ENCODE measurements at places on chromosomes 2 and 18.

DNA sequence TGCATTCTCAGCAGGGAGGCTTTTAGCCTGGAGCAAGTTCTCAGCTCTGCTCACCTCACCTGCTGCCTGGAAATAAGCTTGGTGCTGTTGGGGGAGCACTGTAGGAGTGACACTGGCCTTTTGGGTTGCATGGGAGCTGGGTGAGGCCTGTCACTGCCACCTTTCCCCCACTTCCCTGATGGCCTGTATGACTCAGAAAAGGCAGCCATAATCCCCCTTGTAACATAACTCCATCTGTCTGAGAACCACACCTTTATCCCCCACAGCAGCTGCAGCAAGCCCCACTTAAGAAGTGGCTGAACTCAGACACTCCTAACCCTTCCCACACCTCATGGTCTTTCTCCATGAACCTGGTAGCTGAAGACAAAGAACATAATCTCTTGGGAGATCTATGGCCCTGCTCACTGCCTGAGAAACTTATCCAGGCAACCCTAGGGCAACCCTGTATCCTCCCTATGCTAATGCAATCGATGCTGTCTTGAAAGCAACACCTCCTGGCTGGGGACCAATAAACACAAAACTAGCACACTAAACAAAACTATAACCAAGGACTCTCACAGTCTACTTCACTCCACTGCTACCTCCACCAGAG lies 258.9 kb upstream of the OSR1 start:
- DNase-seq, result no peak

- DNase-seq, result no peak
Observed at GRCh38 chr2:5060956-5061355, 631.2 kb upstream of the SOX11 start.

DNA sequence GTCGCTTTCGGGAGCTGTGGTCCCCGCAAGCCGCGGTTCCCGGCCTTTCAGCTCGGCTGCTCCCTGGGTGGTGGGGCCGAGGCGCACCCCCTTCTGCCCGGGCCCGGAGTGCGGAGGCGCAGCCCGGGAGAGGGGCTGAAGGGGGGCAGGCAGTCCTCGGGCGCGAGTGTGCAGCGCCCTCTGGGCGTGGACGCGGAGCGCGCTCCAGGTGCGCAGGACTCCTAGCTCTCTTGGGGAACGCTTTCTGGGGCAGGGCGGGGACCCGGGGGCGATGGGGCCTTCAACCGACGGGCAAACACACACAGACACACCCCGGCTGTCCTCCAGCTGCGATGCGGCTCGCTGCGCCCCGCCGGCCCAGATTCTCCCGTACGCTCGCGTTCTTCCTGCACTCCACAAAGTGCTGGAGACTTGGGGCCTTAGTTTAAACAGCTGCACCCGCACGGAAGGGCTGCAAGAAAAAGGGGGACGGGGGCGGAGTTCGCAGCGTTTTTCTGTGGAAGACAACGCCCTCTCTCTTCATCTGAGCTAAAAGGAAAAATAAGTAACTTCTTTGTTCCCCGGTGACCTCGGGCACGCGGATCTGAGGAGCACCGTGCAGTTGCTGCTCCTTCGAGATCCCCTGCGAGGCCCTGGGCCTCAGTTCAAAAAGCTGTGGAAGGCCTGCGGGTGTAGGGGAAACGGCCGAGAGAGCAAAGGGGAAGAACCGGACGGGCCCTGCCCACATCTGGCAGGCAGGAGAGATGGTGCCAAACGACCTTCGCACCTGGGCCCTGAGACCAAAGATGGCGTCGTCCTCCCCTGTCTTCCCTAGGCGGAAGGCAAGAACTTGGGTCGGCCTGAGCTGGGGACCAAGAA lies 593 bp upstream of the SDC1 start:
- peak; percentile 72 for DNase-seq

GRCh38 chr2:137172162-137172561 lies 406.8 kb downstream of the THSD7B start:
- no peak for DNase-seq

GRCh38 chr2:132497591-132497990 lies 81.0 kb downstream of the GPR39 start:
- DNase-seq, result no peak

DNA sequence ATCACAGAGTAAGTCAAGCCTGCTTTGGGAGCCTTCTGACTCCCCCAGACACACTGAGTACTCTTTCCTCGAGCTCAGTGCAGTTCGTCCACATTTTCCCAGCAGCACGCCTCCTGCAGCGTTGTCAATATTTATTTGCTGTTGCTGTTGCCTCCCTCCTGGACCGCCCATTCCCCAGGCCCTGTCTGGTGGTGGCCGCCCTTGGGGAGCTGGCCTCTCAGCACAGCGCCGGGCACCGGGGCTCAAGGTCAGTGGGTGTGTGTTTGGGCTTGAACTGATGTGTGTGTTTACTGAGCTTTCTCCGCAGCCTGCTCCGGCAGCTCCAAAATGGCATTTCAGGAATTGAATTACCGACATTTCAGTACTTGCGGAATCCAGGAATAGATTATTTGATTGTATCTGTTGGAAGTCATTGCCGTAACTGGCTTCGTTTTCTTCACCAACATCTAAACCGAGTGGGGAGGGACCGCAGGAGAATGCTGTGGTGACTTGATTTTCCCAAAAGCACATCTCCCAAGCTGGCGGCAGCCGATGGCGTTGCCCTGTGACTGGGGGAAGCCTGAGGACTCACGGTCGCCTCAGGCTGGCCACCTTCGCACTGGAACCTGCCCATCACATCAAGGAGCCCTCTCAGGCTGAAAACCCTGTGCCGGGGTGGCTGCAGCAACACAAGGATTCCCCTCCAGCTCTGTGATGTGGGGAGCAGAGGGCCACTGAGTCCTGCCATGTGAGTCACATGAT lies 66.0 kb downstream of the HPCAL1 start:
- DNase-seq, result no peak

- no peak for DNase-seq
Observed at GRCh38 chr2:79860228-79861058, 347.6 kb downstream of the CTNNA2 start.

DNA sequence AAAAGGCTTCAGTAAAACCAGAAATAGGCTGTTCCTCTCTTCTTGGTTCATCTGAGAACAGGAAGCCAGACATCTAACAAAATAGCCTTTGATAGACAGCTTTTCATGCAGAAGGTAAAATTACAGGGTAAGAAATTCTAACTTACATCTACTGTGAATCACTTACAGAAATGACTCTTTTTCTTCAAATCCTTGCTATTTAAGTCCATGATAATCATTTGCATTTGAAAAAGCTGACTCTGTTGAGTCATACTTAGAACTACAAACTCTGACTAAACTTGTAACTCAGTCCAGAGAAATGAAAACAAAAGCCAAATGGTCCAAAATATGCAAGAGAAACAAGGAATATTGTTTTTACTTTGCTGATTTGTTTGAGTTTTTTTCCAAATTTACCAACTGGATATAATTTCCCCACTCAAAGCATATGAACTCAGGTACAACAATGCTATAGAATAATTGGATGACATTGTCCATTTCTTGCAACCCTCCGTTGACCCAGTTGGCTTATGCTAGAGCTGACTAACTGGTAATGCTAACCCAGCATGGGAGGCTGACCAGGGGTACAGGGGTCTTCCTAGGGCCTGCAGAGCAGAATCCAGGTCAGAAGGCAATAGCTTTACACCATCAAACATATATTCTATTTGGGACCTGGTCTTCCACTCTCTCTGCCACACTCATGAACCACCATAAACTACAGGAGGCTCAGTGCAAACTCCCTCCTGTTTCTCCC lies 18.8 kb upstream of the MREG start:
- DNase-seq, result no peak

GRCh38 chr2:65227020-65227455 lies 593 bp upstream of the ACTR2 start:
- no peak for DNase-seq

DNA sequence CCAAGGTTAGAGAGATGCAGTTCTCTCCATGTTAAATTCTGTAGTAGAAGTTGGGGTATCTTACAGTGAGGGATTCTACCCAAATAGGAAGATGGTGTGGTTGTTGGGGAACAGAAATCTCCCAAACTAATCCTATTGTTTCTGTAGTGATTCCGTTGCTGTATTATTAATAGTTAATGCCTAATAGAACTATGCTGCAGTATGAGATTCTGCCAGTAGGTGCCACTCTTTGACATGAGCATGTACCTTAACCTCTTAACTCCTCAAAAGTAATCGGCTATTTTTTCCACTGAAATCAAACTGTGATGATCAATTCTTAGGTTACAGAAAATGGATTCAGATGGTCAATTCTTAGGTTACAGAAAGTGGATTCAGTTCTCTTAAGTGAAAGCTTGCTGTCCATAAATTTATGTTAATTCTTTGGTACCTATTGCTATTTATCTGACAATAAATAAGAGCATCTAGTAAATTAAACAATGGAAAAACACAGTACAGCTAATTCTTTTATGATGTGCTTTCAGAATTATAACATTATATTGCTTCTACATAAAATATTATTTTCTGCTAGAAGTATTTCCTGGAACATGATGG lies 97.9 kb upstream of the DLX2 start:
- no peak for DNase-seq

- no peak for DNase-seq
Observed at GRCh38 chr2:64591188-64591587, 62.5 kb downstream of the SERTAD2 start.

DNA sequence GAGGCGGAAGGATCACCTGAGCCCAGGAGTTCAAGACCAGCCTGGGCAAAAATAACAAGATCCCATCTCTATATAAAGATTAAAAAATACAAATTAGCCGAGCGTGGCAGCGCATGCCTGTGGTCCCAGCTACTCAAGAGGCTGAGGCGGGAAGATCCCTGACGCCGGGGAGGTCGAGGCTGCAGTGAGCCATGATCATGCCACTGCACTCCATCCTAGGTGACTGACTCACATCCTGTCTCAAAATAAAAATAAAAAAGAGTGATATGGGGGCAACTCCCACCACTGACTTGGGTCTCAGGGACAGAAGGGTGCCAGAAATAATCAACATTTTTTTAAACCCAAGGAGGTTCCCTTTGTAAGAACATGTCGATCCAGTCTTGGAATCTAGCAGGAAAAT lies 37.6 kb downstream of the ZNF516 start:
- DNase-seq, result no peak

DNA sequence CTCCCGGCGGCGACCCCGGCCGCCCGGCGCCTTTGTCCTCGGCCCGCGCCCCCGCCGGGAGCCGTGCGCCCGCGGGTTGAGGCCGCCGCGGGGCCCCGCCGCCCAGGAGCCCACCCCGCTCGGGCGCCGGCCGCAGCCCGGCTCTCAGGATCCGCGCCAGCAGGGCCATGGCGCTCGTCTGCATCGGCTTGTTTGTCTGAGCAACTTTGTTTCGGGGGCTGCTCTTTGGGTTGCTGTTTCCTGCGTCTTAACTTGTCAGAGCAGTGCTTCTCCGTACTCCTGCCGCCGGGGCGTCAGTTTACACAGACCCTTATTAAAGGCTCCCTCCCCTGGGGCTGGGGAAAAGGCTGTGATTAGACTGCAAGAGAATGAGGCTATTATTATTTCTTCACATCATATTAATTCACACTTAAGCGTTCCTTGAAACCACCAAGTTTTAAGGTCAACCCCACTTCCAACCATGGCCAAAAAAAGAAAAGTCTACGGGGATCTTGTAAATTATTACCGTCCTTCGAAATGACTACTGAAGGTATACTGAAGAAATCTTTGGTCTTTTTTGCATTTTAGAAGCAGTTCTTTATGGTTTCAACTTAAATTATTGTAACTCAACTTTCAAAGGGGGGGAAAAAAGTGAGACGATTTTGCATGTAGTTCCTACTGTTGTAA lies at the start of gene CYP27C1:
Gene CYP27C1 (minus strand): TSS at position 198 of the 666 bp plus-strand sequence. CDS start 29 bp downstream, at position 169.
- DNase-seq, result no peak

- no peak for DNase-seq
Observed at GRCh38 chr2:175914846-175915245, 87.2 kb downstream of the LNPK start.

DNA sequence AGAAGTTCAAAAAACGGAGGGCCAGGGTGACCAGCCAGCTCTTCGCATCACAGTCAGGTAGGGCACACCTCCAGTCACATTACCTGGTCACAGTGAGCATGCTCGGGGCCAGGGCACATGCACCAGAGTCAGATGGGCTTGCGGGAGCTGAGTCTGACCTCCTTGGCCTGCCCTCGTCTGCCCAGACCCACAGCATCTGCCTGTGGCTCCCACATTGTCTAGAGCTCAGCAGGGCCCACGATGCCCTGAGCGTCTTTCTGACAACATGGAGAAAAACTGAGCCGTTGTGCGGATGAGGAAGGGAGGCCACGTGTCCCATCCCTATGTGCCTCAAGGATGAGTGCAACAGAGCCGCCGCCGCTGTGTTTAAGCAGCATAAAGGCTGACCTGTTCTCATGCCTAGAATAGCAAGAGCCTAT lies 37.6 kb downstream of the CRACDL start:
- DNase-seq, result no peak

- DNase-seq, result no peak
Observed at GRCh38 chr2:235077046-235077445, 125.2 kb downstream of the SH3BP4 start.

Data from activated effector memory CD4-positive, alpha-beta T cell treated with anti-CD3 and anti-CD28 coated beads, Interleukin-2, amount 50 U/mL, for 16 hours (primary cell).